ENCODE measurements at places on chromosomes 13 and 19. TPM values are rescaled to one million over a fixed set of nuclear protein-coding genes. Genes with fewer than 3 reads are reported as not detected.

GRCh38 chr13:43787518-43787891 is 733 bp upstream of the ENOX1 start:
- peak overlapping the region; percentile 8 for H3K27ac ChIP-seq
- no peaks in the 10 kb centered on the region for H3K27me3 ChIP-seq
- peaks cover 3% of the 10 kb centered on the region for H3K4me1 ChIP-seq
- no peaks in the 10 kb centered on the region for H3K36me3 ChIP-seq

DNA sequence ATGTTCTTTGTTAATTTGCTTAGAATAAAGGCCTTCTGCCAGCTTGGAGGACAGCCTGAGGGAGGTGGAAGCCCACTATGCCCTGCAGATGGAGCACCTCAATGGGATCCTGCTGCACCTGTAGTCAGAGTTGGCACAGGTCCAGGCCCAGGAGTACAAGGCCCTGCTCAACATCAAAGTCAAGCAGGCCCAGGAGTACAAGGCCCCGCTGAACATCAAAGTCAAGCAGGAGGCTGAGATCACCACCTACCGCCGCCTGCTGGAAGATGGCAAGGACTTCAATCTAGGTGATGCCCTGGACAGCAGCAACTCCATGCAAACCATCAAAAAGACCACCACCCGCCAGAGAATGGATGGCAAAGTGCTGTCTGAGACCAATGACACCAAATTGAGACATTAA is 41.7 kb downstream of the ZNF85 start:
- no peaks in the 10 kb centered on the region for H3K36me3 ChIP-seq
- no peaks in the 10 kb centered on the region for H3K4me1 ChIP-seq
- no peak overlapping the region for H3K4me3 ChIP-seq
- no peak for DNase-seq
- no peak overlapping the region for H3K27ac ChIP-seq
- no peaks in the 10 kb centered on the region for H3K27me3 ChIP-seq

DNA sequence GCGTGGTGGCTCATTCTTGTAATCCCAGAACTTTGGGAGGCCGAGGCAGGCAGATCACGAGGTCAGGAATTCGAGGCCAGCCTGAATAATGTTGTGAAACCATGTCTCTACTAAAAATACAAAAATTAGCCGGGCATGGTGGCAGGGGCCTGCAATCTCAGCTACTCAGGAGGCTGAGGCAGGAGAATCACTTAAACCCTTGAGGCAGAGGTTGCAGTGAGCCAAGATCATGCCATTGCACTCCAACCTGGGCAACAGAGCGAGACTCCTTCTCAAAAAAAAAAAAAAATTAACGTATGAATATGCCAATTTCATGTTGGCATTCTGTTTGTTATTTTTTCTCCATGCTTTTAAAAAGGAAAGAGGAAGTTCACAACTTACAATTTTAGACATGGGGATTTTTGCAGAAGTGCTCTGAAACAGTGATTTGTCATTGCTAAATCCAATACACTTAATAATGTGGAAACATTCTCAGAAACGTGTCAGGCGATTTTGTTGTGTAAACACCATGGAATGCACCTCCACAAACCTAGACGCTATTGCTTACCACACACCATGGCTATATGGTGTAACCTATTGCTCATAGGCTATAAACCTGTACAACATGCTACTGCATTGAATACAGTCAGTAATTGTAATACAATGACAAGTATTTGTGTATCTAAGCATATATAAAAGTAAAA is 115.9 kb upstream of the PCDH20 start:
- no peak overlapping the region for H3K27ac ChIP-seq
- no peaks in the 10 kb centered on the region for H3K27me3 ChIP-seq
- H3K36me3 ChIP-seq: no peaks in the 10 kb centered on the region
- H3K4me1 ChIP-seq: no peaks in the 10 kb centered on the region
- DNase-seq: no peak

- no peaks in the 10 kb centered on the region for H3K27me3 ChIP-seq
- H3K4me1 ChIP-seq: no peaks in the 10 kb centered on the region
- no peaks in the 10 kb centered on the region for H3K36me3 ChIP-seq
- H3K4me3 ChIP-seq: no peak overlapping the region
Measured at GRCh38 chr19:19107654-19108053, 30.6 kb downstream of the TMEM161A start.

Gene IGFL2
- 0.16 TPM for polyA plus RNA-seq

Measured in small intestine (tissue), 16 donors.